ENCODE measurements at places on chromosomes 2 and 18. TPM values are rescaled to one million over a fixed set of nuclear protein-coding genes. Genes with fewer than 3 reads are reported as not detected.
A peak's percentile ranks its signal among the peaks of the same experiment; 100 is the strongest.

The MDH1B gene
- total RNA-seq = 0.81 TPM

The PARD3B gene
- 15.9 TPM for total RNA-seq

- no peak for DNase-seq
These were observed 14.8 kb downstream of the TWIST2 start for GRCh38 chr2:238862701-238863100.

GRCh38 chr2:70087702-70088597 lies 673 bp downstream of the PCBP1 start:
- DNase-seq = peak; percentile 52

- DNase-seq = no peak
These were observed 265.6 kb upstream of the NRXN1 start for GRCh38 chr2:51297488-51297887.

DNA sequence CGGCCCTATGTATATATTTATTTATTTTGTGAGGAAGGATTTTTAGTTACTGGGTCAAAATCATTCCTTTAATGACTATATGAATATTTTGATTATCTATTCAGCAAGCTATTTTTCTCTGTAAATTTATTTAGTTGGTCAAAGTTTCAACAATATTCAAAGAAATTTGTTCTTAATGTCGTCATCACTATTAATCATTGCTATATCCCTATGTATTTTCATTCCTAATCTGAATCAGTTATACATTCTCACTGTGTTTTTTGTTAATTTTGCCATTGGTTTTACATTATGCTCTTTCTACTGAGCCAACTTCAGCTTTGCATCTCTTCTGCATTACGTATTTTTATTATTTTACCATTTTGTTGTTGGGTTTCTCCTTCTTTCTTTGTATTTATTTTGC lies 105.7 kb downstream of the CCDC178 start:
- DNase-seq = no peak

Measured in fibroblast of the aortic adventitia (primary cell).